ENCODE measurements at places on chromosomes 5 and 9.
A peak's percentile ranks its signal among the peaks of the same experiment; 100 is the strongest.

GRCh38 chr5:35852084-35852734 is 4.5 kb upstream of the IL7R start:
- peak; percentile 22 for DNase-seq

GRCh38 chr9:96382175-96382574 is 1.3 kb downstream of the SLC35D2 start:
- DNase-seq = no peak

DNA sequence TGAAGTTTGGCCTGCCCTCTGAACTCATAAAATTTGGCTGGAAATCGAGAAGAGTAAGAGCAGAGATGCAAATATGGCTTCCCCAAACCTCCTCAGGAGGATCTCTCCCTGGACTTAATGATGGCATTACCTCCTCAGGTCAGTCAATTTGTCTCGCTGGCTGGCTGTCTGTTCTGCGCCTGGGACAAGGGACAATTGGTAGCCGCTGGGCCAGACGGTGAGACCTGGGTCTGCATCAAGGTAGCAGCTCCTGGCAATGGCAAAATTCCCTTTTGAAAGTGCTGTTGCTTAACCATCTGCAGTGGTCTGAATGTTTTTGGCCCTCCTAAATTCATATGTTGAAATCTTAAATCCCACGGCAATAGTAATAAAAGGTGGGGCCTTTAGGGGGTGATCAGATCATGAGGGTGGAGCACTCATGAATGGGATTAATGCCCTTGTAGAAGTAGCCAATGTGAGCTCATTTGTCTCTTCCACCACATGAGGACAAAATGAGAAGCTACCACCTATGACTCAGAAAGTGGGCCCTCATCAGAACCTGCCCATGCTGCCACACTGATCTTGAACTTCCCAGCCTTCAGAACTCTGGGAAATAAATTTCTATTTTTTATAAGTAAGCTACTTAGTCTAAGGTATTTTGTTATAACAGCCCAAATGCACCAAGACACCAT is 439.3 kb upstream of the KLF4 start:
- no peak for DNase-seq

GRCh38 chr9:70677055-70677735 is 262.7 kb upstream of the KLF9 start:
- DNase-seq = no peak

- DNase-seq = no peak
Measured at GRCh38 chr5:148786456-148786855, 40.0 kb upstream of the ADRB2 start.

DNA sequence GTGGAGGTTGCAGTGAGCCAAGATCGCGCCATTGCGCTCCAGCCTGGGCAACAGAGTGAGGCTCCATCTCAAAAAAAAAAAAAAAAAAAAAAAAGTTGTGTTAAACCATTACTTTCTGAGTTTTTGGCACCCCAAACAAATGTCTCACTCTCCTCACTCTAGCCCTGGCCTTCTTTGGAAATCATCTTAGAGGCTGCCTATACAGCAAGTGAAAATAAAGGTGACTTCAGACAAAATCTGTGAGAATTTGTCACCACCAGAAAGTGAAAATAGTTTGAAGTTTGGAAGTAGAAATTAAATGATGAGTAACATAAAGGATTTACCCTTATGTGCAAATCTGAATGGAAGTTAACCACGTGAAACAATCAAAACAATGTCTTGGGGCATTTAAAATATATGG is 7.2 kb upstream of the ZNF131 start:
- DNase-seq = no peak

DNA sequence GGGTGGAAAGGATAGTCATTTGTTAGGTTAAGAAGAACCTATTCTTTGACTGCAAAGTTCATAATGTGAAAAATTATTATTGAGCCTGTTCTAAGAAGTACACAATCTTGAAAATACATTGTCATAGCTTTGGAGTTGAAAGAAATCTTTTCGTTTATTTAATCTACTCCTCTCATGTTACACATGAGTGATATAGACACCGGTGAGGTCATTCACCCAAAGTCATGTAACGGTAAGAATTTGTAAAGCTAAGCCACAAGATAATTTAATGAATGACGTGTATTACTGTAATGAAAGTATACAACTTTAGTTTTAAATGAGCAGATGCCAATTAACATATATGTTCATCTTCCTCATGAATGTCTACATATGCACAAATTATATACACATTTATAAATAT is 284.1 kb upstream of the PDE4D start:
- no peak for DNase-seq

DNA sequence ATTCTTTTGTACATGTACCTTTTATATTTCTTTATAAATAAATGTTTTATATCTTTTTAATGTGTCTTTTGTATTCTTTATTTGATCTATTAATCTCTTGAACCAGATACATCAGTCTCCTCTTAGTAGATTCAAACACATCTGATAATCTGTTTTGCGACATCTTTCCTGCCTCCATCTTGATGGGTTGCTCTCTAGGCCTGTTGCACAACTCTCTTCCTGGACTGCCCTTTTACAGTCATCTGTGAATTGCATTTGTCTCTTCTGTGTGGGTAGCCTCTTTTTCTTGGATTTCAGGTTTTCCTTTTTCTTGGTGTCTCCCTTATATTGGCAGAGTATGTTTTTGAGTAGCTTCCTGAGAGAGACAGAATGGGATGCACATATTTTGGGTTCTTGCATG is 6.2 kb downstream of the ZFYVE16 start:
- no peak for DNase-seq

DNA sequence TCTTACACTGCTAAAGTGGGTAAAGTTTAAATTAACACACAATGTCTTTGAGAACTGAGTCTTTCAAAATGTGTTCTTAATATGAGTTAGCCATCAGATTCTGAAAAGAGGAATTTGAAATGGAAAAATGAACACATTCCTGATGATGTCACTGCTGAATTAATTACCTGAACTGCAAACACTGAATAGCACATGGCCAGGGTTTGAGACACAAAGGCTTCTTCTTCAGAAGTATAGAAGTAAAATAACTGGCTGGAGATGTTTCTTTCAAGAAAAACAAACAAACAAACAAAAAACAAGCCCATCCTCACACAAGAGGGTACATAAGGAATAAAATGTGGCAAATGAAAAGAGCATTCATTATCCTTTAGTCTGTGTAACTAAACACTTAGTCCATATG is 7.1 kb downstream of the GLIS3 start:
- no peak for DNase-seq

DNA sequence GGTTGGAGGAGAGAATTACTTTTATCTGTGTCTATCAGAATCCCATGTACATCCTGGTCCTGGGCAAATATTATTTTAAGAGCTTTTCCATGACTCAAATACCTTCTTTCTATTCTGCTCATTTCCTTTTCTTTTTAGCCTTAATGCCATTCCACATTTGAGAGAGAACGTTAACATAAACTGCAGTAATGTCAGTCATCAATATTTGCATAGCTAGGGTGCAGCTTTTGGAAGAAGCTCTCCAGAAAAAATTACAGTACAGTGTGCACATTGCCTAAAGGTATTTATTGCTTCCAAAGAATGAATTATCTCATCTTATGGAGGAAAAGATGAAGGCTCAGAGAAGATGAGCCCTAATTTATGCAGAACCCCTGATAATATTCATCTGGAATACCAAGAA is 58.3 kb downstream of the INSYN2B start:
- no peak for DNase-seq

DNA sequence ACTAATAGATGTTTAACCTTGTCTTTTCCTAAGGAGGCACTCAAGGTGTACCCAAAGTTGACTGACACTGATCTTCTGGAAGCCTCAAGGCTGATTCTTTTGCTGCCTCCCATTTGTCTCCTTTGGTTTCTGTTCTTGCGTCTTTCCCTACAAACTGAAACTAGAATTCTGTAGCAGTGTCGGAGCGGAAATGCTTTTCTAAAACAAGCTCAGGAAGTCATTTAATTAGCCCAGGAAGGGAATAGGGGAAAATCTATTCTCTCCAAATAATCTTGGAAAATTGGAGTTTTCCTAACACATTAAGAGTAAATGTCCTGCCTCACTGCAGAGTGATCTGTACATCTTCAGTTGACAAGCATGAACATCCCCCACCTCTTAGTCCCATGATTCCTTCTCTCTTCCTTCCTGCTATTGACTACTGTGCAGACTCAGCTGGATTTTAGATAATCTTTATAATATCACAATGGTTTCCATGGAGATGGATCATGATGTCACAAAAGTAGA is 182.7 kb downstream of the NR3C1 start:
- DNase-seq = no peak

DNA sequence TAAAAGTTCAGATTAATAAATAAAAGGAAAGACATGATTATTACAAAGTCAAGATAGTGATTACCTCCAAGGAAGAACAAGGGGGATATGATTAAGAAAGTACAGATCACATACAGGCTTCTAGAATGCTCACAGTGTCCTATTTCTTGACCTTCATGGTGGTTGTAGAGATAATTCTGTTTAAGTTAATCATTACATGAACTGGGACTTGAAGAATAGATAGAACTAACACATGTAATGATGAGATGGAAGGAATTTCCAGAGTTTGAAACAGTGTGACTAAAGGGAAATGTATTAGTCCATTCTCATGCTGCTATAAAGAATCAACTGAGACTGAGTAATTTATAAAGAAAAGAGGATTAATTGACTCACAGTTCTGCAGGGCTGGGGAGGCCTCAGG is 72.7 kb downstream of the LURAP1L start:
- DNase-seq = no peak

Data from stimulated activated CD4-positive, alpha-beta T cell treated with anti-CD3 and anti-CD28 coated beads, Interleukin-4, amount 100 ng/mL, for 4 hours (primary cell).